NCI-H446 treated with DMSO at 0.1 percent for 48 hours (cell line): ENCODE measurements at places on chromosomes 2 and 18.

DNA sequence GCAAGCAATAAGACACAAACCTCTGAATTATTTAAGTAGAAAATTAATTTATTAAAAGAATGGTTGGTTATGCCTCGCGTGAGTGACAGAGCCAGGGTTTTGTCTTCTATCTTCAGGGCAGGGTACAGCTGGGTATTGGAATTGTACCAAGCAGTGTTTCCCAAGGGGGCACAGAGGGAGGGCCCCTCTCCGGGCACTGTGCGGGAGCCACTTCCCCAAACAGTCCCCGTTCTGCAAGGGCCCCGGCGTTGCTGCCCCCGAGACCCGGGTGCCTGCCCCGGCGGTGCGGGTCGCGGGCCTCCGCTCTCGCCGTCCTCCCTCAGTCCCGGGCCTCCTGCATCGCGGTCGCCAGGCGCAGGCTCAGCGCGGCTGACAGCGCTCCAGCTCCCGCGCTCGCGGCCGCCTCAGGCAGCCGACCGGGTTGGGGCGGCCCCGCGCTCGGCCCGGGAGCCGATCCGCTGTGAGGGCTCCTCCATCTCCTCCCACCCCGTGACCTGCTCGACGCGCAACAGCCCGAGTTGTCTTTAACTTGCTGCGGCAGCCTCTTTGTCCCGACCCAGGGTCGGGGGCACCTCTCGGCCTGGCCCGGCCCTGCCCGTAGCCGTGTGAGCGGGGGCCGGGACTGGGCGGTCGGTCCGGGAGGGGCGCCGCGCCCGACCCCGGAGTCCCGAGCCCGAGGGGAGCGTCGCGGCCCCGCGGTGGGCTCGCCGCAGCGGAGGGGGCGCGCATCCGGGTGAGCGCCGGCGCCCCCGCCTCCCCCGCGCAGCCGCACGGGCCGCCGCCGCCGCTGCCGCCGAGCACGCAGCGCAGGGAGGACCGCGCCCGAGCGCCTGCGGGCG lies 620 bp upstream of the GALNT1 start:
- DNase-seq: no peak

DNA sequence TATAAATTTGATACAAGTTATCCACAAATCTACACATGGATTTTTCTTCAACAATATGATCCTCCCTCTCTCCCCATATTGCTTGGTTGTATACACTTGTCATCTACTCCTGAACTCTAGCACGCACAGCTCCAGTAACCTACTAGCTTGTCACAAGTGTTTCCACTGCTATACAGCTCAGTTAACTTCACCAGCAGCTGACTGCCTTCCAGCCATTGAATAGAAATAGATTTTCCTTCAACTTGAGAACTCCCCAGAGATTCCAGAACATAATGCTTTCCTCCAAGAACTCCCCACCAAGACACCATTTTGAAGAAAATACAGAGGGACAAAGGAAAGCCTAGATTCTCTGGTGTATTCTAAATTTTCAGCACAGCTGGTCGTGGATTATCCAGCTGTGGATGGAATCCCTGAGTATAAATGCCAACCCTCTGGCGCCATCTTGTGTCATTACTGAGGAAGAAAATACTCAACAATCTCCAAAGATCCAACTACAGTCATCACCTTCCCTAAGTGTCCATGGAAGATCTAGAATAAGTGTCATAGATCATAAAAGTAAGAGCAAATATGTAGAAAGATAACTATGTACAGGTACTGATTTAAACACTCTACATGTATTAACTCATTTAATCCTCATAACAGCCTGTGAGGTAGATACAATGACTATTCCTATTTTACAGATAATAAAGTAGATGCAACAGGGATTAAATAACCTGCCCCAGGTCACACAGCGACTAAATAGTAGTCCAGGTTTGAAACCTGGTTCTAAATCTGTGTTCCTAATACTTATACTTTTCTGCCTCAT lies 156.7 kb downstream of the ARHGAP28 start:
- no peak for DNase-seq

GRCh38 chr18:28684746-28685355 lies 507.9 kb upstream of the CDH2 start:
- DNase-seq: no peak

GRCh38 chr2:138522556-138522955 lies 21.0 kb downstream of the SPOPL start:
- DNase-seq: no peak

- DNase-seq: no peak
These were observed 194.5 kb downstream of the DNER start for GRCh38 chr2:229519655-229520430.
